Colonic mucosa (tissue), 4 donors: ENCODE measurements at places on chromosomes 4 and X.

GRCh38 chr4:76654791-76655190, 219.8 kb downstream of the SHROOM3 start:
- no peak for DNase-seq

- no peak for DNase-seq
These were observed 113.4 kb downstream of the PJA1 start for GRCh38 chrX:69051901-69052300.

DNA sequence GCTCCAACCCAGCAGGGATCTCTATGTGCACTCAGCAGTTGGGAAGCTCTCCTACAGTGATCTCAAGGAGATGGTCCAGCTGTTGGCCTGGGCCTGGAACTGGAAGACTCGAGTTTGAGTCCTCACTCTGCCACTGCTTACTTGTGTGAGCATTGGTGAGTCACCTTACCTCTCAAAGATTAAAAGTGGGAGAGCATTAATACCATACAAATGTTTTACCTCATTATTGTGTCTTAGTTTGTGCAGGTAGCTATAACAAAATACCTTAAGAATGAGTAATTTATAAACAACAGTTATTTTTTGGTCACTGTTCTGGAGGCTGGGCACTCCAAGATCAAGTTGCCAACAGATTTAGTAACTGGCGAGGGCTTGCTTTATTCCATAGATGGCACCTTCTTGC, 21.4 kb upstream of the ZNF827 start:
- no peak for DNase-seq

GRCh38 chrX:36957425-36958328, 50.5 kb upstream of the FAM47C start:
- DNase-seq, result no peak

DNA sequence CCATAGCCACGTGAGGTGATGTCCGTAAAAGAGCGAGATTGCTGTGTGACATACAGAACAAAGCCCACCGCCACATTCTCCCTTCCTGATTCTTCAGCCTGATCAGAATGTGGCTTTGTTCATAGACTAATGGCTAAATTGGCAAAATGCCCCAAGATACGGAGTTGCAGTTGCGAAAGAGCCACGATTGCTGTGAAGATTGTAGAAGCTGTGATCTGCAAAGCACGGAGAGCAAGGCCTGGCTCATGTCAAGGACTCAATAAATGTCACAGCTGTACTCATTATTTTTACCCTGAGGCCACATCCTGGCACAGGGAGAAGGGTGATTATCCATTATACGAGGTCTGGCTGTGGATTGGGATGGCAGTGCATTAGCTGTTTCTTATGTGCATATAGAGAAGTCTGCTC, 34.2 kb downstream of the ARSD start:
- peak; percentile 68 for DNase-seq

- DNase-seq, result no peak
These were observed 26.4 kb downstream of the NIPAL1 start for GRCh38 chr4:48042979-48043461.

GRCh38 chrX:22800360-22800759, 199.4 kb upstream of the DDX53 start:
- peak; percentile 21 for DNase-seq

DNA sequence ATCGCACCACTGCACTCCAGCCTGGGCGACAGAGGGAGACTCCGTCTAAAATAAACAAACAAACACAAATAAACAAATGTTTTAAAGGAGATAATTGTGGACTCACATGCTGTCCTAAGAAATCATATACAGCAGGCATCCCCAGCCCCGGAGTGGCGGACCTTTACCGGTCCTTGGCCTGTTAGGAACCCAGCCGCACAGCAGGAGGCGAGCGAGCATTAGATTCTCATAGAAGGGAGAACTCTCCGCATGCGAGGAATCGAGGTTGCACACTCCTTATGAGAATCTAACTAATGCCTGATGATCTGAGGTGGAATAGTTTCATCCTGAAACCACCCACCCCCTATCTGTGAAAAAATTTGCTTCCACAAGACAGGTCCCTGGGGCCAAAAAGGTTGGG, 39.0 kb downstream of the EIF2S3 start:
- DNase-seq, result no peak

DNA sequence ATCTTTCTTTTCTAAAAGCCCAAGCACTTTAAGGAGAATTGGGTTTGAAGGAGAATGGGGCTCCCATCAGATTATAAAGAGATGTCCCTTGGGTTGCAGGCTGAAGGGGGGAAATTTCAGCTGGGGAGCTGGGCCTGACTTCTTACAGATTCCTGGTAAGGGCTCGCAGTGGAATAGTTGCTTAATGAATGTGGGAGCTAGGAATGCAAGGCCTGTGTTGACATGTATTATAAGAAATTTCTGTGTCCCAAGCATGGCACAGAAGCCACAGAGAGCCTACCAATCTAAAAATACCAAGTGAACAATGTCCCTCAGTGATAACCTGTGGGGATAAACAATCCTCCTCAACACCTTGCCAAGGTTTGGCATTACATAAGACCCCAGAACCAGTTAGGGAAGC, 39.3 kb upstream of the WNK3 start:
- no peak for DNase-seq

DNA sequence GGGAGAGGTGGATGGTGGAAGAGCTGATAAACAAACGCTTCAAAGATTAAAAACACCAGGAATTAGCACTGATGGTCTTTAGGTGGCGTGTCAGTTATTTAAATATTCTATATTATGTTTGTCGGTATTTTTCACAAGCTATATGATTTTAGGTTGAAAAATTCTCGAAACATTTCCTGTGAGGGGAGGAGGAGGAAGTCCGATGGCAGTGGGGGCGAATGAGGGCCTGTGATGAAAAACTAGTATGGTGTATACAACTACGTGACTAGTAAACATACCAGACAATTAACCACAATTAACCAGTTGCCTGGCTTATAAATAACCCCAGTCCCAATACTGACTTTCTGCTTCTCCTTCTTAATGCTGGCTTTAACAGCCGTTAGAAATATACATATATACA, 595 bp upstream of the NAP1L2 start:
- no peak for DNase-seq

- DNase-seq, result no peak
These were observed 205.4 kb downstream of the DCLK2 start for GRCh38 chr4:150283689-150284088.

DNA sequence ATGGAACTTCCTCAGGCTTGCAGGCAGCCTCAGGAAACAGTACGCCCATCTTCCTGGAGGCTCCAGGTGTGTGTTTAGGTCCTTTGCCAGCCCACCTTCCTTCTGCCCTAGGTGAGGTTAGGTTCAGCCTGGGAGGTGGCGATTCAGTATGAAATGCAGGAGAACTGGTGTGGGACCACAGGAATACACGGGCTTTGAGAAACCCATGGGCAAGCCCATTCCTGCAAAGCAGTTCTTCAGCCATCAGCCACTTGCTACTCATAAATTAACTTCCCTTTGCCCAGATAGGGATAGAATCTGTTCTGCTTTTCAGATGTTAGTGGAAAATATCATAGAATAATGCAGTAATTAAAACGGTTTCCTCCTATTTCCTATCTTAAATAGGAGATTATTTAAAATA, 32.2 kb downstream of the TBC1D14 start:
- DNase-seq, result no peak

- DNase-seq, result no peak
These were observed 75.6 kb downstream of the SOWAHB start for GRCh38 chr4:76822303-76822702.

GRCh38 chrX:136880003-136880451, 498 bp downstream of the RBMX start:
- DNase-seq, result no peak

- peak; percentile 28 for DNase-seq
These were observed 49.1 kb upstream of the DHRSX start for GRCh38 chrX:2549876-2550275.

GRCh38 chr4:139822391-139822790, 156.8 kb downstream of the MGST2 start:
- DNase-seq, result no peak

DNA sequence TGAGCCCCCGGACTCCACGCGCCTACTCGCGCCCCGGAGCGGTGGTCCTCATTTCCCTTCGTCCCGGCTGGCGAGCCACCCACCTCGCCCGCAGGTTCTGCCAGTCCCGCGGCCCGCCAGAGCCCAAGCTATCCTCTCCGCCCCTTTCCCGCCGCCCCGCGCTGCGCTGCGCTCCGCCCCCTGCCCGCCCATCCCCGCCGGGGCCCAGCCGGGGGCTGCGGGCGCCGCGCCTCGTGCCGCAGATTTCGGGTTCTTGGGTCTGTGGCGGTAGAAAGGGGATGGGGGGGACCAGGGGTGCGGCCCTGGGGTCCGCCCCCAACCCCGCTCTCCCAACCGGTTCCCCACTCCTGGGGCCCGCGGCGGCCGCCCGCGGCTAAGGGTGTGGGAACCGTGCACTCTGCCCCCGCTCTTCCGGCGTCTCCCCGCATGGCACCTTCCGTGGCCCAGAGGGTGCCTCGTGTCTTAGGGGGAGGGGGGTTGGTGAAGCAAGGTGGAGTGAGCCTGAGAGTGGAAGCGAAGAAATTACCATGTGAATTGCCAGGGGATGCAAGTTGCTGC, 650.8 kb upstream of the DIPK2B start:
- peak; percentile 48 for DNase-seq

GRCh38 chrX:114332766-114333165, 251.1 kb upstream of the HTR2C start:
- no peak for DNase-seq

- no peak for DNase-seq
These were observed 381.5 kb downstream of the FBXW7 start for GRCh38 chr4:152154433-152154832.

DNA sequence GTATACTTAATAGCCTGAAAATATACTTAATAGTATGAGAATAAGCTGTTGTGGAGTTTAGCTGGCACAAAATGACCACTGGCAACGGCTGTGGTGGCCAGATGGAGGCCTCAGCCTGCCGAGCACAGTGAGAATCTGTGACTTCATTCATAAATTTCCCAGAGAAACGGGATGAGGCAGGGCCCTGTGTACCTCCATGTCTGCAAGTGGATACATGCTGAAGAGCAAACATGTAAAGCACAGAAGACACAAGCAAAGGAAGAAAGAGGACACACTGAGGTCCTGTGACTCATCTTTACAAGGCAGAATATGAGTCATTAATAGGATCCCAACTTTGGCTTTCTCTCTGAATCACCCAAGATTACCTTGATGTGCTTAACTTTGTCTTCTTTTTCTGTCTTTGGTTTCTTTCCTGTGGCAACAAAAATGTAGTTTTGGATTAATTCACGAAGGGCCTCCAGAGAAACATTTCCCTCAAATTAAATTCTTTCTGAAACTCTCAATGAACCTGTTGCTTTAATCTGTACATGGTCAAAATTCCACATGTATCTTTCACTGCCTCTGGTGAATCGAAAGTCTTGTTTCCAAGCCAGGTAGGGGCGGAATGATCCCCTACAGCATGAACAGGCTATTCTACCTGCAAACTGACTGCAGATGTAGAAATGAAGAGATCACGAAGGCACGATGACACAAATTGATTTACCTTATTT, 56.4 kb downstream of the IRF2 start:
- no peak for DNase-seq

DNA sequence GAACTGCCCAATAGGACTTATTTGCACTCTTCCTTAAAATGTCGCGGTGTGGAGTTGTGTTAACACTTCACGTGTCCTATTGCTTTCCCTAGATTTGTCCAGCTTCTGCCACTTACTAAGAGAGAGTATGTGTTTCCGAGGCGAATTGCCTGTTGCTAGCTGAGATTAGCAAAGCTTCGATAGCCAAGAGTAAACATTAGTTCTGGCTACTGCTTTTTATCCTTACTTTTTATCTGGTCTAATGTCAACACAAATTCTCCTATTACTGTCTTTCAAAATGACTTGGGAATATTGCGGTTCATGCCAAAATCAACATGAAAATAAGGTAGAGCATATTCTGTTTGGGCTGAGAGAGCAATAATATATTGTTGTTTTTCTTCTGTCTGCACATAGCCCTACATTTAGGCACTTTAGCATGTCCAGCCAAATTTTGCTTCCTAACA, 90.4 kb upstream of the VEGFC start:
- DNase-seq, result no peak
